Mesothelial cell of epicardium (in vitro differentiated cells): ENCODE measurements at places on chromosomes 7 and 10.
A peak's percentile ranks its signal among the peaks of the same experiment; 100 is the strongest.

- H3K4me3 ChIP-seq: no peak overlapping the region
- H3K27me3 ChIP-seq: peaks cover 3% of the 10 kb centered on the region
- no peaks in the 10 kb centered on the region for H3K36me3 ChIP-seq
- no peak overlapping the region for H3K27ac ChIP-seq
- no peaks in the 10 kb centered on the region for H3K4me1 ChIP-seq
These were observed 69.7 kb upstream of the GRM3 start for GRCh38 chr7:86574006-86574405.

GRCh38 chr7:129757991-129758390 lies 146.5 kb downstream of the NRF1 start:
- H3K4me3 ChIP-seq: no peak overlapping the region
- H3K27ac ChIP-seq: no peak overlapping the region
- no peak for DNase-seq
- H3K36me3 ChIP-seq: peaks cover 13% of the 10 kb centered on the region
- no peaks in the 10 kb centered on the region for H3K27me3 ChIP-seq

DNA sequence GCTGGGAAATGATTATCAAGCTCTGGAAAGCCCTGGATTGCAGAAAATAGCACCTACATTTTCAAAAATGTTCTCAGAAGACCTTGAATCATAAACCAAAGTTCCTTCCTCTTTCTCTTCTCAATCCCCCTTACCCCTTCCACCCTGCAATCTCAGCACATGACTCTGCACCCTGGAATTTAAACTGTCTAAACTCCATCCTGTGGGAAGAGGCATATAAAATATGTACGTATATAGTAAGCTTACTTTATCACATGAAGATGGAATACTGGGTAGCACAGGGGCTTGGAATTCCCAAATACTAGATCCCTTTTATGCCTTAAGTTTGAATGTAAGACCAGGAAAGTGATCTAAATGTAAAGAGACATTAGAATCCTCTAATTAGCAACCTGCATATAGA lies 7.7 kb downstream of the AGMO start:
- H3K27me3 ChIP-seq: no peaks in the 10 kb centered on the region
- no peak for DNase-seq
- peaks cover 9% of the 10 kb centered on the region for H3K4me1 ChIP-seq
- no peaks in the 10 kb centered on the region for H3K36me3 ChIP-seq
- no peak overlapping the region for H3K27ac ChIP-seq
- H3K4me3 ChIP-seq: no peak overlapping the region

DNA sequence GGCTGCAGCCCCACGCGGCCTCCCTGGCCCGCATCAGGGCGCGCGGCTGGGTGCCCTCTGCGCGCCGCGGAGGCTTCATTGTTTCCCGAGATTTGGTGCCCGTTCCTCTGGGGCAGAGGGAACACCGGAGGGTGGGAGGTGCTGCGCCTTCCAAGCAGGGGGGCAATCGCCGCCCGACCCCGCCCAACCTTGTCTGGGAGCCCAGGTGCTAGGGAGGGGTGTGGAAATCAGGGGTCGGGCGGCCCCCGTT lies 1.0 kb upstream of the NRP1 start:
- H3K27me3 ChIP-seq: no peaks in the 10 kb centered on the region
- no peaks in the 10 kb centered on the region for H3K36me3 ChIP-seq
- H3K4me3 ChIP-seq: peak overlapping the region; percentile 79
- no peak overlapping the region for H3K27ac ChIP-seq
- H3K4me1 ChIP-seq: peaks cover 59% of the 10 kb centered on the region

GRCh38 chr7:98240961-98241673 lies 10.9 kb downstream of the TECPR1 start:
- H3K4me1 ChIP-seq: no peaks in the 10 kb centered on the region
- no peak overlapping the region for H3K27ac ChIP-seq
- no peak overlapping the region for H3K4me3 ChIP-seq
- peaks cover 11% of the 10 kb centered on the region for H3K36me3 ChIP-seq
- no peaks in the 10 kb centered on the region for H3K27me3 ChIP-seq

DNA sequence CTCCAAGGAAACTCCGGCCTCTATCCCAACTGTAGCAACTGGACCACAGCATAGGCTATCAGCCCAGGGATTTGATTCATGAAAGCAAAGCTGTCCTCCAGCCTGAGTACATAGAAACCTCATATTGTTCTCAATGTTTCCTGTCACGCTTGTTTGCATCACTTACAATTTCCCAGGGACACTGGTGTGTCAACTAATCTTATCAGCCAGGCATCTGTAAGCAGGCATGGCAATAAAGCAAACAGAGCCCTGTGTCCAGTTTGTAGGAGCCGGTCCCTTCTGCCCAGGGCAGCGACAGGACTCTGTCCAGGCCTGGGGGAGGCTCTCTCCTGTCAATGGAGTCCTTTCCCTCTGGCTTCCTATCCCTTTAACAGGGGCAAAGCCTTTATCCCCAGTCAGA lies 23.0 kb upstream of the CDHR3 start:
- no peak overlapping the region for H3K27ac ChIP-seq
- DNase-seq: no peak
- H3K36me3 ChIP-seq: no peaks in the 10 kb centered on the region

GRCh38 chr7:77561352-77561751 lies 24.3 kb downstream of the PTPN12 start:
- no peaks in the 10 kb centered on the region for H3K27me3 ChIP-seq
- no peak overlapping the region for H3K27ac ChIP-seq
- no peak for DNase-seq
- peaks cover 17% of the 10 kb centered on the region for H3K4me1 ChIP-seq
- H3K4me3 ChIP-seq: no peak overlapping the region
